Stimulated activated CD4-positive, alpha-beta T cell treated with anti-CD3 and anti-CD28 coated beads, TNF-alpha, amount 100 ng/mL, for 1 hour (primary cell): ENCODE measurements at places on chromosomes 16 and 17.

GRCh38 chr16:77548151-77548550 lies 113.3 kb upstream of the ADAMTS18 start:
- no peak for DNase-seq

- no peak for DNase-seq
Observed at GRCh38 chr17:6554342-6554741, 2.0 kb downstream of the PITPNM3 start.

DNA sequence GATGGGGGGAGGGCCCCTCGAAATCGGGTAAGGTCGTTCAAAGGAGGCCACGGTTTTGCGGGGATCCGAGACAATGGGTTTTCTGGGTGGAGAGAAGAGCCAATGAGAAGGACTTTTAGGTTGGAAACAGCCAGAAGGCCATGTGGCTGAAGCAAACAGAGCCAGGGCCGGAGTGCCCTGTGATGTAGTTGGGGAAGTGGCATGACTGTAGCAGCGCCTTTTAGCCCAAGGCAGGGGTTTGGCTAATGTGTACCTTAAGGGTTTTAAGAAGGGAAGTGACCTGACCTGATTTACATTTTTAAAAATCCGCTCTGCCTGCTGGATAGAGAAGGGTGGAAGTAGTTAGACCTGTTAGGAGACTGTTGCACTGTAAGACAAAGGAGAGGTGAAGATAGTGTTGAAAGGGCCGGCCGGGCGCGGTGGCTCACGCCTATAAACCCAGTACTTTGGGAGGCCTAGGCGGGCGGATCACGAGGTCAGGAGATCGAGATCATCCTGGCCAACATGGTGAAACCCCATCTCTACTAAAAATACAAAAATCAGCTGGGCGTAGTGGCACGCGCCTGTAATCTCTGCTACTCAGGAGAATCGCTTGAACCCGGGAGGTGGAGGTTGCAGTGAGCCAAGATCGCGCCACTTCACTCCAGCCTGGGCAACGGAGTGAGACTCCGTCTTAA lies 1.0 kb downstream of the LYRM1 start:
- DNase-seq, result no peak

DNA sequence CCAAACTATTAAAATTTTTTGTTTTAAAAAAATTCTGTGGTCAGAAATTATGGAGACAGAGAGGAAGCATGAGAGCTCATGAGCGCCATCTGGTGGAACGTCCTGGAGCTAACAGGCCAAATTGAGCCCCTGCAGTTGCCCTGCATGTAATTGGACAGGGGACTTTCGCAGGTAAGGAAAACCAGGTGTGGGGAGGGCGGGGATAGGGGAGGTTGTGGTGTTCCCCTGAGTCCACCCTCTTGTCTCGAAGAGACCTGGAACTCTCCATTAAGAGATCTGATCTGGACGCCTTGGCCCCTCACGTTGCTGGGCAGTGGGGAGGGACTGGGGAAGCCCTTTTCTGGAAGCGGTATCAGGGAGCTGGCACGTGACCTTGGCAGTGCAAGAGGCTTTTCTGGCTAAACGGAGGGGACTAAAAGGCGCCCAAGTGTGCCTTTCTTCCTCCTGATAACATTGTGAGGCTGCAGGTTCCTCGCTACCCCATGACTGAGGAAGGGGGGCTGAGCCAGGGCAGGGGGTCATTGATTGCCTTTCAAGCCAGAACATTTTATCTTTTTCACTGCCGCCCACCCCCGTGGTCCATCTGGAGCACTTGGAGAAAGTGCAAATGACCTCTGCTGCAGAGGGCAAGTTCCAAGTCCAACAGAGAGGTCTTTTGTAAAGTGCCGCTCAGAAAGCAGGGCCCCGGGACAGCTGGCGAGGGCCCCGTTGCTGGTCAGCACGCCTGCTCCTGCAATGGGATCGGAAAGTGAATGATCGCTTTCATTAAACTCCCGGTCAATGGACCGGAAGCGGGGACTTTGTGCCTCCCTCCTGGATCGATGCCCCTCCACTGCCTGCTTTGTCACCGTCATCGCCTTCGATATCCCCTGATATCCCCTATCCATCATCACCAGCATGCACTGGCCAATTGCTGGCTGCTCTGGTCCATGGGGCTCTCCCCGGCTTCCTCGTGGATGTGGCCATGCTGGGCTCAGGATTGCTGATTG lies 18.4 kb downstream of the PDILT start:
- DNase-seq, result peak; percentile 43

DNA sequence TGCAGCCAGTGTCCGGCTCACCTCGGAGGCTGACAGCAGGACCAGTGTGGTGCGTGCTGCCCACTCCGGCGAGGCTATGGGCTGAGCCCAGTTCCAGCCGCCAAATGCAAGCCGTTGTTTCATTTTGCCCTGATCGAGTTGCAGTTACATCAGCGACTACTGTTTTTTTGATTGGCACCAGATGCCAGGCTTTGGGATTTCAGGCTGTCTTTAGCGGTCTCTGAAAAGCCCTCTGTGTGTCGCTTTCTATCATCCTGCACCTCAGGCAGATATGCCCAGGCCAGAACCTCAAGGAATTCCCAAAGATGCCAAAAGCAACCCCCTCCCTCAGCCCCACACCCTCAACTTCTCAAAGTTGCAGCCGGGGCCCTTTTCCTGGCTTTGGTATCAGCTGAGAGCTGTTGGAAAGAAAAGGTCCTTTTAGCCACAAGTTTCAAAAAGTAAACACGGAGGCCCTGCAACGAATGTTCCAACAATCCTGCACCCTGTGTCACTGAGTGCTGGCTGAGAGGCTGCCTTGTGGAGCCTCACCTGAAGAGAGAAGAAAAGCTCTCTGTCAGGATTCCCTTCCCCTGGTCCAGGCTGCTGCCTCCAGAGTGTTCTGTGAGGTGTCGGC lies 58.9 kb downstream of the WWP2 start:
- DNase-seq, result no peak

DNA sequence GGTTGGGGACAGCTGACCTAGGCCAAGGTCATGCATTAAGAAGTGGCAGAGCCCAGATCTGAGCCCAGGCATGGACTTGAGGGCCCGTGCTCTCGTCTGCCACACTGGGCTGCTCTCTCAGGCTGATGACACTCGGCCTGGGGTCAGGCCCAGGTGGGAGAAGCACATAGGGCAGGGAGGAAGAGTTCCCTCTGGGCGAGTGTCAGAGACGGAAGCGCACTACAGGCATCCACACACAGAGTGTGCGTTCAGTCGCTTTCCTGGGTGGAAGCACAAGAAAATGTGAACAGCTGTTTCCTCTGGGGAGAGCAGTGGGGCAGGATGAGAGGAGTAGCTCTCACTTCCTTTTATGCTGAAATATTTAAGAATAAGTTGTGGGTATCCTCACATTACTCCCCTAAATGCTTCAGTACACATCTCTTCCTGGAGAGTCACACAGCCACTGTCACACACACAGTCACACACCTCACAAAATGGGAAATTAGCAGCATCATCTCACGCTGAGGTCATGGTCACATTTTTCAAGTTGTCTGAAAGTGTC lies 59.7 kb downstream of the B9D1 start:
- DNase-seq, result no peak

DNA sequence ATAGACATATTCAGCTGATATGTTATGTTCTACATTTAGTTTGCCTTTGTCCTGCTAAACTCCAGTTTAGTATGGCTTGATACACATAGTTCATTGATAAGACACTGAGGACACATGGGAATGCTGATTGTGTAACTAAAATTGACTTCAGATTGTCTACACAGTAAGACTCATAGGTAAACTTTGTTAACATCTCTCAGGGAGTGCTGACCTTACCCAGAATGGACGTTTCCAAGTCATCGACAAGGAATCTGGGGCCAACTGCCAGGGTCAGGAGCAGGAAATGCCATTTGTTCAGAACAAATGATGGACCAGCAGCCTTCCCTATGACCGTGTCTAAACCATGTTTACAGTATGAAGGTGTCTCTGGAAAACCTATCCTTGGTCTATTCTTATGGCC lies 58.7 kb downstream of the DYNLRB2 start:
- DNase-seq, result no peak

DNA sequence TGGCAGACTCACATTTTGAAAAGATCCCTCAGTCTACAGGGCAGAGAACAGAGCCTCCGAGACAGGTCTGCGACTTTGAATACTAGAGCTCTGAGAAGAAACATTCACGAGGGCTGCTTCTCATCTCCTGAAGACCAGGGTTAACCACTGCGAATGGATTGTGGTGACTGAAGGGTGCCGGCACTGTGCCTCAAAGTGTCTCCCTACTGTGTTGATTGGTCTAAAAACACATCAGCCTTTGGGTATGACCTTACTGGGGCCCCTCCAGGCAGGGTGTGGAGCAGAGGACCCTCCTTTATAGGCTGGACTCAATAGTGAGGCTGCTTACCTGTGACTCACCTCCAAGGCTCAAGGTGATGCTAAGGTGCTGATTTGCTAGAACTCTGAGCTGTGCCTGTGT lies 2.6 kb upstream of the LGALS9 start:
- no peak for DNase-seq

GRCh38 chr16:79092846-79093245 lies 507.7 kb downstream of the MAF start:
- DNase-seq, result no peak

DNA sequence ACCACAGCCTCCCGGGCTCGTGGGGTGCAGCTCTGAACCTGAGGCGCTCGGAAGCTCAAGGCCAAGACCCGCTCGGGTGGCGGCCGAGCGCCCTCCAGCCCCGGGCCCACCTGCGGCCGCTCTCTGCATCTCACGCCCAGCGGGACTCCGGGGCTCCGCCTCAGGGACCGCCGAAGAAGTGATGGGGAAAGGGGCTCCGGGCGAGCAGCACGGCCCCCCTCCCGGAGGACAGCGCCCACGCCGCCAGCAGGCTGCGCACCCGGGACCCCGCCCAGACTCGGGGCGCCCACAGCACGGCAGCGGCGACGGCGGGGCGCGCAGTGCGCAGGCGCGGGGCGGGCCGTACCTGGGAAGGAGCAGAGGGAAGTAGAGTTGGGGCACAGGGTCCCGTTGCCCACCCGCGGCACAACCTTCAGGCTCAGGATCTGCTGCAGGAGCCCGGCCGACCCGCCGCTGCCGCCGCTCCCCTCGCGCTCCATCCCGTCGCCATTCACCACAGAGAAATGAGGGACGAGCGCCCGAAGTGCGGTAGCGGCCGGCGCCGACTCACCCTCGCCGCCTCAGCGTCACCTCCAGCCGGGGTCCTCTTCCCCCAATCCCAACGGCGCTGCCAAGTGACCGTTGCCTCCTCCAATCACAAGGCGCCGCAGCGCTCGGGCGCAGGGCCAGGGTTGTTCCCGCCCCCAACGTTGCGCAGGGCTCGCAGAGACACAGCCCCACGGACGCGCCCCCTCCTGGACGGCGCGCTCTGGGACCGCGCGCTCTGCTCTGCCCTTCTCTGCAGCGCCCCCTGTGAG lies at the start of gene TMEM170A:
TSS of gene TMEM170A (minus strand) at position 568 of the 797 bp plus-strand sequence. CDS start at position 479, 89 bp downstream.
- DNase-seq, result peak; percentile 99

DNA sequence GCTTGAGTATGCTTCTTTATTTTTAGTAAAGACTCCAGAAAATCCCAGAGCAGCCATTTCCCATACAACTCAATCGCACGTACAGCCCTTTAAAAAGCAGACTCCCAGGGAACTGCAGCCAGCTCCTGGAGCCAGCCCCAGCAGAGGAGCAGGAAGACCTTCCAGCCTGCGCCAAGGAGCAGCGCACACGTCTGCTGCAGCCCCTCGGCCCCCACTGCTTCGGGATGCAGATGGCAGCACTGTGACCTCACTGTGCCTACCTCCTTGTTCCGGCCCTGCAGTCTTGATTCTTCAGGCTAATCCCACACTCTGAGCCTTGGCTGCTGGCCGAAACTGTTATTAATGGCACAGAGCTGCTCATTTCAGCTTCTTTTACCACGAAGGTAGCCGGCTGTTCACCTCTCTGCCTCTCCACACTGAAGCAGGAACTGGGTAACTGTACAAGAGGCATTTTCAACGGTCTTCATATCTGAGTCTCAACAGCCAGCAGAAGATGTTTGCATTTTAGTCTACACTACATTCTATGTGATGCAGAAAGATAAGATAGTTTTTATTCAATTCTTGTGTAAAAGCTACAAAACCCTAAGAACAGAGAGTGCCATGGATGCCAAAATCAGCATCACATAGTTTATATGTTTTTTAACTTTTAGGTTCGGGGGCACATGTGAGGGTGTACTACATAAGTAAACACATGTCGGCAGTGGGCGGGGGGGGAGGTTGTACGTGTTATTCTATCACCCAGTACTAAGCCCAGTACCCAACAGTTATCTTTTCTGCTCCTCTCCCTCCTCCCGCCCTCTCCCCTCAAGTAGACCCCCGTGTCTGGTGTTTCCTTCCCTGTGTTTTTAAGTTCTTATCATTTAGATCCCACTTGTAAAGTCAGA lies 130.9 kb downstream of the ANKRD11 start:
- DNase-seq, result no peak

GRCh38 chr17:5864741-5865657 lies 205.2 kb upstream of the WSCD1 start:
- no peak for DNase-seq

DNA sequence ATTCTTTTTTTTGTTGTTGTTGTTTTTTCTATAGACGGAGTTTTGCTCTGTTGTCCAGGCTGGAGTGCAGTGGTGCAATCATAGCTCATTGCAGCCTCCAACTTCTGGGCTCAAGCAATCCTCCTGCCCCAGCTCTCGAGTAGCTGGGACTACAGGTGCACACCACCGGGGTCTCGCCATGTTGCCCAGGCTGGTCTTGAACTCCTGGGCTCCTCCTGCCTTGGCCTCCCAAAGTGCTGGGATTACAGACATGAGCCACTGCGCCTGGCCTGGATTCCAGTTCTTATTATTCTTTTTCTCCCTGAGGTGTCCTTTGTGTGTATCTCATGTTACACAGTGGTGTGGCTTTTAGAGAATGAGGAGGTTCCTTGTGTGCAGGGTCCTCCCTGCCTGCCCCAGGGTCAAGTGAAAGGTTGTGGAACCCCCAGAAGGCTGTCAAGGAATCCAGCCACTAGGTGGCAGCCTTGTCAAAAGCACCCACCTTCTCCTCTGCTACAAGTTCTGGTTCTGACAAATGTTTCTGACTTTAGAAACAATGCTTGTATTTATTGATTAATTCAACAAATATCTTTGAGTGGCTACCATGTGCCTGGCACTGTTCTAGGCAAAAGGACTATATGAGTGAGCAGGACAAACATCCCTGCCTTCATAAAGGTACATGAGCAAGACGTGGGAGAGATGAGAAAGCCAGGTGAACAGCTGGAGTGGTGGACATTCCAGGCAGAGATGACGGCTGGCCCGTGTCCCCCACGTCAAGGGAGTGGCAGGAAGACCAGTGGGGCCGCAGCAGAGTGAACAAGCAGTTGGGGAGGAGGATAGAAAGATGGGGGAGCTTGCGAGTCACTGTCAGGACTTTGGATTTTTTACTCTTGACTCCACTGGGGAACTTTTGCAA lies 112.4 kb downstream of the SPECC1 start:
- peak; percentile 42 for DNase-seq

- no peak for DNase-seq
Observed at GRCh38 chr17:55584055-55584685, 72.9 kb upstream of the SMIM36 start.

DNA sequence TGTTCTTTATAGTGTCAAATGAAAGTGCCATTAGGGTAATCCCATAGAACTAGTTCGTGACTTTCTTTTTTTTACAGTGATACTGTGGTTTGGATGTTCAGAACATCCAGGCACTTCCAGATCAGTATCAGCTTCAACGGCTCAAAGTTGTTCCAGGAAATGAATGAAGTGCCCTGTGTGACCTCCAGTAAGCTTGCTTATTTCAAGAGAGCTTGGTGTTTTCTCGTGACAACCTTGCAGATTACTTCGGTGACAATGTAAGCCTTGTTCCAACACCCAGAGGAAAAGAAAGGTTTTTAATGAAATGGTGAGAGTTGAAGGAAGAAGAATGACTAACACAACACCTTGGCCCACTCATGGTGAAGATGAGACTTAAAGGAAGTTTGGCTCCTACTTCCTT lies 16.0 kb upstream of the KCNJ16 start:
- no peak for DNase-seq
